ENCODE measurements at places on chromosomes 5 and 9. TPM values are rescaled to one million over a fixed set of nuclear protein-coding genes. Genes with fewer than 3 reads are reported as not detected.

- H3K4me1 ChIP-seq, result no peaks in the 10 kb centered on the region
- H3K27me3 ChIP-seq, result no peaks in the 10 kb centered on the region
- no peaks in the 10 kb centered on the region for H3K36me3 ChIP-seq
- DNase-seq, result no peak
- no peak overlapping the region for H3K4me3 ChIP-seq
Observed at GRCh38 chr9:130405657-130406257, 39.0 kb upstream of the ASS1 start.

DNA sequence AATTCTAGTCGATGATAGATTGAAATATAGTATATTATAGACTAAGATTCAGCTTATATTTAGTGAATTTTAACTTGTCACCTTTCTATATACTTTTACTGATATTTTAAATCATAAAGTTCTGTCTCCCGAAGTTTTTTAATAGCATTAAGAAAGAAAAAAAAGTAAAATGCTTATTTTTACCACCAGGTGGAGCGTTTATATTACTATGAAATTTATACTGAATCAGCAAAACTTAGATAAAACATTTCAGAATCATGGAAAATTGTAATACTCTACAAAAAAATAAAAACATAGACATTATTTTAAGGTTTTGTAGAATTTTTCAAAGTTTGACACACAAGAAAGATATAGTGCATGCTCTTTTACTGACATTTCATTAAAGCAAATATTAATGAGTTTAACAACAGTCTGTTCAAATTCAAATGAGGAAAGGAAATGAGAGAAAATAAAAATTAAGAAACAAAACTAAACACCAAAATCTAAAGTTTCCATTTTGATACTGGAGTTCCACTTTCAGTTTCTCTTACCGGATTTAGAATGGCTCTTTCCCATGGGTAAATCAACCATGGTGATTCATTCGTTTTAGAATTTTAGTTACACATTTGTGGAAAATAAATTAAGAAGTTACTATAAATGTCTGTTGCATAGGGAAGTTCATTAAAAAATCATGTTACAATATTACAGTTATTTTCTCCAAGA is 1035.3 kb downstream of the CDH12 start:
- DNase-seq, result no peak
- no peak overlapping the region for H3K4me3 ChIP-seq
- H3K36me3 ChIP-seq, result no peaks in the 10 kb centered on the region
- H3K27ac ChIP-seq, result no peak overlapping the region
- no peaks in the 10 kb centered on the region for H3K27me3 ChIP-seq
- no peaks in the 10 kb centered on the region for H3K4me1 ChIP-seq

- H3K4me3 ChIP-seq, result peak overlapping the region; percentile 13
- H3K27me3 ChIP-seq, result no peaks in the 10 kb centered on the region
- peak overlapping the region; percentile 73 for H3K27ac ChIP-seq
- peaks cover 36% of the 10 kb centered on the region for H3K4me1 ChIP-seq
- H3K36me3 ChIP-seq, result no peaks in the 10 kb centered on the region
- DNase-seq, result peak; percentile 77
Observed at GRCh38 chr5:109921735-109922380, 232.1 kb downstream of the MAN2A1 start.

DNA sequence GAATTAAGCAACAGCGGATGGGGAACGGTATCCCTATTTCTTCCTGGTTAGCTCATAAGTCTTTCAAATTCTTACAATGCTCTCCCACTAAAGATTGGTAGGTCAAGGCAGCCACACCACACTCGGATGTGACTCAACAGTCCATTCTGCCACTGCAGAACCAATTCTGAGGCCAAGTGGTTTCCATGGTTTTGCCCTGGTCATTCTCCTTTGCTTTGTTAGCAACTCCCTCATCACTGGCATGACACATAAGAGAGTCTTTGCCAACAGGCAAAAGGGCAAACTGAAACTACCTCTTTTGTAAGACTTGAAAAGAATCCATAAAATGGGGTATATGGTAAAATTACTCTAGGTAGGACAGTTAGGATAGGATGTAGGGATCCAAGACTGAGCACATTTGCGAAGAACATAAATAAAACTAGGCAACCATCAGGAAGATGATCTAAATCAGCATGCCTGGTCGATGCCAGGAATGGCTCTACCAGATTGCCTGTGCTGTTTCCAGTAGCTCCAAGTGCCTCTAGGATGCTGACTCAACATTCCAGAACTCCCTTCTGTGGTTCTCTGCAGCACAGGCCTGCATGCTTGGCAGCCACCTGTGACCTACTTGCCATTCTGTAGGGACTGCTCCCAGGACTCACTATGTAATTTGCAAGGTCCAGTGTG is 105.4 kb downstream of the DCP2 start:
- no peaks in the 10 kb centered on the region for H3K27me3 ChIP-seq
- no peaks in the 10 kb centered on the region for H3K4me1 ChIP-seq
- no peak overlapping the region for H3K27ac ChIP-seq
- no peak overlapping the region for H3K4me3 ChIP-seq
- no peak for DNase-seq

The PAX5 gene
- 0.03 TPM for total RNA-seq

The QRFP gene
- not detected for total RNA-seq

The ANKRD55 gene
- total RNA-seq, result 9.7 TPM
